LoVo (cell line): ENCODE measurements at places on chromosomes 13 and 19.

GRCh38 chr19:35556846-35557538 is 6.5 kb downstream of the ATP4A start:
- DNase-seq: no peak

GRCh38 chr13:79815041-79815440 is 334.1 kb downstream of the NDFIP2 start:
- no peak for DNase-seq

GRCh38 chr13:99983499-99984401 is 2.2 kb downstream of the ZIC2 start:
- no peak for DNase-seq

GRCh38 chr13:65336916-65337315 is 1893.2 kb downstream of the PCDH9 start:
- no peak for DNase-seq

- no peak for DNase-seq
Measured at GRCh38 chr13:94234738-94235137, 244.7 kb downstream of the DCT start.

GRCh38 chr19:51000981-51001380 is 423 bp downstream of the KLK8 start:
- DNase-seq: no peak
